ENCODE measurements at places on chromosomes 2 and 18. TPM values are rescaled to one million over a fixed set of nuclear protein-coding genes. Genes with fewer than 3 reads are reported as not detected.

The WDR43 gene
- 71.6 TPM for total RNA-seq

The KYNU gene
- total RNA-seq = 10.9 TPM

The TRIM43 gene
- total RNA-seq = not detected

The BUB1 gene
- 7.1 TPM for total RNA-seq

The TCF23 gene
- total RNA-seq = not detected

DNA sequence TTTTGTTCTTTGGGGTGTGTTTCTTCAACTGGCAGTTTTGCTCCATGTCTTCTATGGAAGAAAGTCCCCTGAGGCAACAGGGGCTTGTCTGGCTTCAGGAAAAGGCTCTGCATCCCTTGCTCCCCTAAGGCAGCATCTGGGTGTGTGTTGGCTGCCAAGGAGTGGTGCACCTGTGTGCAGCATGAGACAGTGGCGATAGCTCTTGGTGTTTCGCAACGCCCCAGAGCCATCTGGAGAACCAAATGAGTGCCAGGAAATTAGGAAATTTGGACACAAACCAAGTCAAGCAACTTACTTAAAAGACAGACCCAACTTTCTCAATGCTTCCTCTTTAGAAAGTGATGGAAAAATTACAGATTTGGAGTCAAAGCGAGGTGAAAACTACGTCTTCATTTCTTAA lies 1044.4 kb upstream of the CNTNAP5 start:
- no peak for DNase-seq

DNA sequence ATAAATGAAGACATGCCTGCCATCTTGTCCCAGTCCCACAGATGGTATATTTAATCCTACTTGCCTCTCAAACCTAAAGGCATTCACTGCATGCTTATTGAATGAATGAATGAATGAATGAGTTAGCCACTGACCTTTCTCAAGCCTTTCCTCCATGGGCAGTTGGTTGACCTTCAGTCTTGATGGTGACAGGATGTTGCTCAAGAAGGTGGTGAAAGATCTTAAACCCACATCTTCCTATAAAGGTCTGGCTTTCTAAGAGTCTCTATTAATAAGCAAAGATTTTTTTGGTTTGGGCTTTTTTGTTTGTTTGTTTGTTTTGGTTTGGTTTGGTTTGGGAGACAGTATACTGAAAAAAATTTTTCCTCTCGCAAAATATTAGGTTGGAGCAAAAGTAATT lies 41.7 kb downstream of the KIAA2012 start:
- DNase-seq = no peak

DNA sequence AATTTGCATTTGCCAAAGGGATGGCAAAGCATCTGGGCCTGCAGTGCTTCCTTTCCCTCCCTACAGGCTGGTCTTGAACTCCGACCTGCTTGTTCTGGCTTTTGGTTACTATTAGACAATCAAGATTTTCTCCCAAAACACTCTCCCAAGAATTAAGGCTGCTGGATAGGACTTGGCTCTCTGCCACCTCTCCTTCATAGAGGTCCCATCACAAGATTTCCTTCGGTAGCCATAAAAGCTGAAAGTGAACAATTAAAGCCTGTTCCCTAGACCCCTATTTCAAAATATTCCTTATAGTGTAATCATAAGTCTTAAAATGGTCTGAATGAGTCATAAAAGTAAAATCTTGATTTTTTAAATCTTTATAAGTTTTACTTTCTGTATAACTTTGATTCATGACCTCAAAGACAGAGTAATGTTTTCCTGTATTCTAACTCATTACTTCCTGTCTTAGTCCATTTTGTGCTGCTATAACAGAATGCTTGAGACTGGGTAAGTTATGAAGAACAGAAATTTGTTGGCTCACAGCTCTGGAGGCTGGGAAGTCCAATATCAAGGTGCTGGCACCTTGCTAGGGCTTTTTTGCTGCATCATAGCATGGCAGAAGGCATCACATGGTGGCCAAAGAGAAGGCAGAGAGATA lies 37.8 kb upstream of the TNP1 start:
- no peak for DNase-seq

GRCh38 chr2:221229099-221229498 lies 343.0 kb downstream of the EPHA4 start:
- DNase-seq = no peak

GRCh38 chr2:68163641-68164040 lies 6.0 kb downstream of the PNO1 start:
- DNase-seq = no peak

- DNase-seq = peak; percentile 89
These were observed 298.5 kb downstream of the INSIG2 start for GRCh38 chr2:118386641-118387302.

- no peak for DNase-seq
These were observed 190.2 kb upstream of the APCDD1 start for GRCh38 chr18:10264260-10264659.

DNA sequence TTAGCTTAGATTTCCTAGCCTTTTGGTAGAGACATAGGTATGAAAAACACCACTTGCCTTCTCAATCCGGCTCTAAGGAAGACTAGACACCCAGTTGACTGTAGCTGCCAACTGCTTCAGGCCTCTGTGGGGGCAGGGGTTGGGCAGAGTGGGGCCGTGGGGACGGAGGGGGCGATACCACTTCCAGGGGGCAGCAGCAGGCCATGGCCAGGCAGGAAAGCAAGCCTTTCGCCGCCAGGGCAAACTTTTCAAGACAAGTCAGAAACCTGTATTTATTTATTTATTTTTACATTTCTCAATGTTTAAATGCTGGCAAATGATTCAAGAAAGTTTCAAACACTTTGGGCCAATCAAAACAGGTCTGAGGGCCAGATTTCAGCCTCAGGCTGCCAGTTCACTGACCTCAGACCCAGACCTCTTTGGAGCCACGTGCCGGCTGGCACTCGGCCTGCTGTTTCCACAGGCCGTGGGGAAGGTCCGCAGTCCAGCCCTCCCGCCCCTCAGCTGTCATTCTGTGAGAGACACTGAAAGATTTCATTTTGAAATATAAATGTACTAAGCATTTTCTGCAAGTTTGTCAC lies 63.8 kb downstream of the MEX3C start:
- DNase-seq = no peak

DNA sequence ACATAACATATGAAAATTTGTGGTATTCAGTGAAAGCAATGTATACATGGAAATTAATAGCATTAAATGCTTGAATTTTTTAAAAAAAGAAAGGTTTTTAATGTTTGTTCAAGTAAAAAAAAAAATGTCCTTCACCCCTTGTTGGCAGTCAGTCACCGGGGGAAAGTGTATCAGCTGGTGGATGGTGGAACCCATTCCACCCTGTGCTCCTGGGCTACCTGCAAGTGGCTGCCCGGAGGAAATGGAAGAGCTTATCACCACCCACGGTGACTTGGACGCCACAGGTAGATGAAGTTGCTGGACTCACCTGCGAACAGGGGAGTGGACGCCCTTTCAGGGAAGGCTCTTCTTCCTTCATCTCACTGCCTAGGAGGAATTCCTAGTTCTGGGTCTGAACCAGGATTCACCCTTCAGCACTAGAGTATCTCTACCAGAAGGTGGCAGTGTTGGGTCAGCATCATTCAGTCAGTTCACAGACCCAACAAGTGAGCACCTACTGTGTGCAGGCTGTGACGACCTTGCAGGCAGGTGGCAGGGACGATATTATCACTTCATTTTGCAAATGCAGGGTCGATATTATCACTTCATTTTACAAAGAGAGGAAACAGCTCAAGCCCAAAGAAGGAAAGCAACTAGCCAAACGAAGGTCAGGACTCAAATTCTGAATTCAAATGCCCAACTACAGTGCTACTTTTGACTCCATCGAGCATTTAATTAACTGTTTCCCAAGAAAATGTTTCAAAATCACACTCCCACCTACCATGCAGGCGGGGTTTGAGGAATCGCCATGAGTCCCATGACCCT lies 35.8 kb downstream of the CIB4 start:
- peak; percentile 63 for DNase-seq

DNA sequence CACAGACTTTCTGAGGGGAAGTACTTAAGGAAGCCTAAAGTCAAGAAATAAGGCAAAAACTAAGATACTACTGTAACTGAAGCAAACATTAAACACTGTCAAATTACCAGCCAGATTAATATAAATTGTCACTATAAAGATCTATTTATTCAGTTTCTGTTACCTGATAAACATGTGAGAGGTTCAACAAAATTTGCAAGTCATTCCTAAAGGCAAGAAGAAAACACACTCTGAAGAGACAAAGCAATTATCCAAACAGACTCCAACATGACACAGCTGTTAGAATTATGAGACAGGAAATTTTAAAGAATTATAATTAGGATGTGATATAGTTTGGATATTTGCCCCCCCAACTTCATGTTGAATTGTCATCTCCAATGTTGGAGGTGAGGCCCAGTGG lies 140.4 kb upstream of the COL3A1 start:
- no peak for DNase-seq

DNA sequence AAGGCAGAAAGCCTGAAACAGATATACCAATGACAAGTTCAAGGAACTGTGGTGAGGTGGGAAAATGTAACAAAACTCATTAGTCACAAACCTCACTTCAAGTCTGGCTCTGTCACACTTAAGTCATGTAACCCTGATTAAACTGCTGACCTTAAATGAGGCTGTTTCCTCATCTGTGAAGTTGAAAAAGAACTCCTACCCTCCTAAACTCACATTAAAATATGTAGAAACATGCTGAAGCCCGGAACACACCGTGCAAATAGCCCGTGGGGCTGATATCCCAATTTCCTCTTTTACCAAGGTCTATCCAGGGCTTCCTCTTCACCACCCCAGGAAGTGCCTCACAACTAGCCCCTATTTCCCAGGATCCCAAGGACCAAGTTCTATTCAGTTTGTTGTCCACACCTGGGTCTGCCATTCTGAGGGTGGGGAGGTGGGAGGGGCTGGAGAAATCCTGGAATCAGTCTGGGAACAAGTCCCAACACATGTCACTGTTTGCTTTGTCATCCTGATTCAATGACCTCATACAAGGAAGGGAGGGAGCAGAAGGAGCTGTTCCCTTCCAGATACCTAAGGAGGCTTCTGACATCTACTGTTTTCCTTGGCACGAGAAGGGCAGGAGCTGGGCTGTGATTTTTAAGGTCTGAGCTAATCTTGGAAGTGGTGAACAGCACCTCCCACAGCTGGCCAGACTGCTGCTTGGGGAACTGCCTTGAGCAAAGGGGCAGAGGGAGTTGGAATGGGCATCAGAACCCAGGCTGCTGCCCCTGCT lies 42.3 kb downstream of the SLC4A1AP start:
- peak; percentile 86 for DNase-seq
